Hepatocyte (in vitro differentiated cells): ENCODE measurements at places on chromosomes 6 and 20. TPM values are rescaled to one million over a fixed set of nuclear protein-coding genes. Genes with fewer than 3 reads are reported as not detected.
A peak's percentile ranks its signal among the peaks of the same experiment; 100 is the strongest.

DNA sequence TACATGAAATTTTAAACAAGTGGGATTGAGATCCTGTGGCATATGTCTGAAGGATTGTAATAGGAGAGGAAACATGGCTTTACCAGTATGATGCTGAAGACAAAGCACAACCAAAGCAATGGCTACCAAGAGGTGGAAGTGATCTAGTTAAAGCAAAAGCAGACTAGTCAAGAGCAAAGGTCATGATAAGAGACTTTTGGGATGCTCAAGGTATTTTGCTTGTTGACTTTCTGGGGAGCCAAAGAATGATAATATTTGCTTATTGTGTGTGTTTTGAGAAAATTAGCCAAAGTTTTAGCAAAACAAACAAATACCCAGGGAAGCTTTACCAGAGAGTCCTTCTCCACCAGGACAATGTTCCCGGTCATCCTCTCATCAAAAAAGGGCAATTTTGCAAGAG is 20.3 kb downstream of the SLC16A10 start:
- no peak for DNase-seq

GRCh38 chr6:153312634-153313033 is 181.6 kb upstream of the RGS17 start:
- peak; percentile 52 for DNase-seq

- DNase-seq: peak; percentile 41
Measured at GRCh38 chr6:106511288-106512047, 117.8 kb downstream of the RTN4IP1 start.

GRCh38 chr6:26215585-26216358 is 128.5 kb downstream of the HFE start:
- no peak for DNase-seq

DNA sequence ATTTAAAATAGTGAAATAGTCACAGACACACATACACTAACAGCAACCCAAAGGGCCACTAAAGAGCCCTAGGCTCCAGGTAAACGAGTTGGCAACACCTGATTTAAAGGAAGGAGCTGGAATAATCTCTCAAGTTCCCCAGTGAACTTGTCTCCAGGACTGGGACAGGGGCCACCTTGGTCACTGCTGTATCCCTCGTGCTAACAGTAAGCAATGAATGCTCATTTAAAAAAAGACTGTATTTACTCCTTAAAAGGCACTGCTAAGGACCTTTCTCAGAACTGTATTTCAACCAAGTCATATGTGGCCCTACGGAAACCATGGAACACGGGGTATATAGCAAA is 1.3 kb downstream of the DIDO1 start:
- DNase-seq: no peak

GRCh38 chr20:2697768-2698167 is 5.2 kb downstream of the EBF4 start:
- DNase-seq: no peak

- peak; percentile 42 for DNase-seq
Measured at GRCh38 chr6:166862287-166862977, 93.9 kb downstream of the RNASET2 start.

UNC5CL gene
- 38.1 and 42.9 TPM in 2 replicates for total RNA-seq

GRCh38 chr20:17533396-17533795 is 2.2 kb upstream of the BFSP1 start:
- peak; percentile 54 for DNase-seq

DNA sequence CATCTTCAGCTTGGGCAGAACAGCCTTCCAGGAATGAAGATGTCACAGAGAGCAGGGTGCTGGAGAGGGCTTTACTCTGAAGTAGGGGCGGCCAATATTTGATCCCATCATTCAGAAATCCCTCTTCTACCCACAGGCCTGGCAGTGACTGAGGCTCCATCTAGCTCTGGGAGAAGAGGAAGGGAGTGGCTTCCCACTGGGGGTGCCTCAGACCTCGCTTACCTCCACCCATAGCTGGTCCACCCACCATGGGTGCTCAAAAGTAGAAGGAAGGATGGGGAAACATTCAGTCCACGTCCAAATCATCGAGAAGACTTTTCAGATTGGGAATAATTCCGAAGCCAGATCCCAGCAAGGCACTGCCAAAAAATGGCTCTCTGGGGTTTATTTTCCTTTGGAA is 11.8 kb upstream of the THBD start:
- DNase-seq: no peak

FOXF2 gene
- 18.0 and 28.0 TPM in 2 replicates for total RNA-seq

ASF1A gene
- total RNA-seq: 29.1 and 32.7 TPM in 2 replicates

GRCh38 chr20:42483730-42484303 is 705.9 kb downstream of the PTPRT start:
- DNase-seq: peak; percentile 22

SNPH gene
- total RNA-seq: 3.7 and 3.9 TPM in 2 replicates

GRCh38 chr6:133807501-133807900 is 81.4 kb upstream of the TCF21 start:
- DNase-seq: no peak

GRCh38 chr6:71053475-71053874 is 96.6 kb upstream of the B3GAT2 start:
- no peak for DNase-seq

- peak; percentile 58 for DNase-seq
Measured at GRCh38 chr20:33291830-33292355, 8.9 kb downstream of the BPIFB1 start.

ADGB gene
- 0.33 TPM in 1 of 2 replicates, not detected in the other for total RNA-seq

DNA sequence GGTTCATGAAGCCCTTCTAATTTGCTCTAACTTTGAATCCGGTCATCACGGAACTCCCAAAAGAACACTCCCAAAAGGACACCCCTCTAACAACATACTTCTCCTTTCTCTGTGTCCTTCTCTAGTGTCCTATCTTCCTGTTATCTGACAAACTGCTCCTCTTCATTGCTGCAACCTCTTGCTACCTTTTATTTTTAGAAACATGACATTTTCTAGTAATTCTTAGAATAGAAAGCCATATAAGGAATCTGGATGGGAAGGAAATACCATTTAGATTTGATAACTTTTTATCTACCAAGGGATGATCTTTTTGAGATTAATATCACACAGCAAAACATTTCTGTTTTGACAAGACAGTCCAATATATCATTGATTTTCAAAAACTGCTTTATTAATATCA is 63.1 kb downstream of the COL12A1 start:
- no peak for DNase-seq

HSPA12B gene
- total RNA-seq: 3.4 and 3.7 TPM in 2 replicates

- DNase-seq: no peak
Measured at GRCh38 chr20:16601047-16601446, 27.8 kb upstream of the KIF16B start.

DNA sequence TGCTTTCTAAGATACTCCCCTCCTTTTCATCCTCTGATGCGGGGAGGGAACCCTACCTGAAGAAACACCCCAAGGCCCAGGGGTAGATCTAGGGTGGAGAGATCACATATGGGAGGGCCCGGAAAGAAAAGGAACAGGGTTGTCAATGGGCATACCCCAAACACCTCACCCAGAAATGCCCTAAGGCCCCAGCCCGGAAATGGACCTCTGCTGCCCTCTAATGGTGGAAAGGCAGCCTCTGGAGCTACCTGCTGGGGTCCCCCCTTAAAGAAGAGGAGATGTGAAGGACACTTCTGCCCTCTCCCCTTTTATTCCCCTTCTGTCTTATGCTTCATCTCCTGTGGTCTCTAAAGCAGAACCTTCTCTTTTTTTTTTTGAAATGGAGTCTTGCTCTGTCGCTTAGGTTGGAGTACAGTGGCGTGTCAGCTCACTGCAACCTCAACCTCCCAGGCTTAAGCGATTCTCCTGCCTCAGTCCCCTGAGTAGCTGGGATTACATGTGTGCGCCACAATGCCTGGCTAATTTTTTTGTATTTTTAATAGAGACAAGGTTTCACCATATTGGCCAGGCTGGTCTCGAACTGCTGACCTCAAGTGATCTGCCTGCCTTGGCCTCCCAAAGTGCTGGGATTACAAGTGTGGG is 458 bp upstream of the ARMC12 start:
- peak; percentile 78 for DNase-seq

DNA sequence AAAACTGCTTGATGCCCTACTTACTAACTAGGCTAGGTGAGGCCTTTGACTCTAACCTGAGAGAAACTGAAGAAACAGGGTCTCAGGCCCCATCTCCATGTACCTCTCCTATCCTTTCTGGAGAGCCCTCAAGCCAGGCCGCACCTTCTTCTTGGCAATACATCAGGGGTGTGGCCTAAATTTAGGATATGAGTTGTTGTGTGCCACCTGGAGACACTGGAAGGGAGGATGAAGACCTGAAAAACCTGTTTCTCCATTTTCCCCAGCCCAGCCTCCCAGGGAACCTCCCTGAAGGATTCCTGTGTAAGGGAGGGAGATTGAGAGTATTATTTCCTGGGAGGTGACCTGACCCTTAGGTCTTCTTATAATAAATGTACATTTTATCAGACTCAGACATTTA is 3.1 kb downstream of the LY6G6D start:
- DNase-seq: no peak

SRSF6 gene
- 83.6 and 90.7 TPM in 2 replicates for total RNA-seq

- peak; percentile 79 for DNase-seq
Measured at GRCh38 chr20:34522969-34523871, 7.0 kb downstream of the DYNLRB1 start.

ID4 gene
- total RNA-seq: 44.3 and 54.6 TPM in 2 replicates

GRCh38 chr20:61480158-61480825 is 228.2 kb downstream of the CDH4 start:
- DNase-seq: no peak

ZBTB46 gene
- total RNA-seq: 4.0 and 5.2 TPM in 2 replicates

GRCh38 chr6:139713900-139714506 is 339.6 kb upstream of the CITED2 start:
- DNase-seq: peak; percentile 12

GRCh38 chr20:60266177-60266823 is 308.1 kb downstream of the CDH26 start:
- DNase-seq: no peak

FAM162B gene
- total RNA-seq: 4.5 and 8.0 TPM in 2 replicates
